ENCODE measurements at places on chromosomes 16 and 17. TPM values are rescaled to one million over a fixed set of nuclear protein-coding genes. Genes with fewer than 3 reads are reported as not detected.

The SEPTIN1 gene
- total RNA-seq: 0.69 TPM

The PRMT7 gene
- 44.6 TPM for total RNA-seq

The SULT1A1 gene
- 12.0 TPM for total RNA-seq

The SYNGR2 gene
- total RNA-seq: 16.7 TPM

The NAGS gene
- total RNA-seq: 0.49 TPM

The ATP2A3 gene
- total RNA-seq: 5.5 TPM

The TBL3 gene
- 17.5 TPM for total RNA-seq

The SNAI3 gene
- total RNA-seq: 0.79 TPM

The PSMB3 gene
- total RNA-seq: 106 TPM

The ARHGDIG gene
- 0.99 TPM for total RNA-seq

The P3H4 gene
- 27.9 TPM for total RNA-seq

The CLEC10A gene
- 3.7 TPM for total RNA-seq

The MYH13 gene
- total RNA-seq: under 0.01 TPM

The XAF1 gene
- total RNA-seq: 19.4 TPM

The PPY gene
- total RNA-seq: not detected

Data from skin of body (tissue), 3 donors.